GM23248 (cell line): ENCODE measurements at places on chromosomes 12 and 14. TPM values are rescaled to one million over a fixed set of nuclear protein-coding genes. Genes with fewer than 3 reads are reported as not detected.

LALBA gene
- total RNA-seq = not detected in 2 replicates

CHST11 gene
- total RNA-seq = 5.4 and 18.1 TPM in 2 replicates

SOS2 gene
- 13.7 and 14.0 TPM in 2 replicates for total RNA-seq

MIP gene
- not detected in 2 replicates for total RNA-seq

SLC38A2 gene
- 1,383 and 1,539 TPM in 2 replicates for total RNA-seq

RPL10L gene
- not detected in 2 replicates for total RNA-seq

KRT80 gene
- total RNA-seq = 0.38 and 0.65 TPM in 2 replicates

DNA sequence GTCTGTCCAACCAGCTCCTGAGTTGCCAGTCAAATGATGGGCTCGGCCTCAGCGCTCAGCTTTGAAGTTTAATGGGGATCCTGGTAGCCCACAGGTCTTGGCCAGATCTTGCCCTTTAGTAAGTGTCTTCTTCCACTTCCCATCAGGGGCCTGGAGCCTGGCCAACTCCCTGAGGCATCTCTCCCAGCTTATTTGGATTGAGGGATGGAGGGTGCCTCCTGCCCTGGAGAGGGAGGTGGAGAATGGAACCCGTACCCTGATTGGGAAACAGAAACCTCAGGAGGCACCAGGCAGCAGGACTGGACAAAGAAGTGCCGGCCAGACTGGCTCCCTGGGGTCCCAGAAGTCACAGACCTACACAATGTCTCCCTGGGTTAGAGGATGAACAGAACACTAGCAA, 40.5 kb upstream of the LTBP2 start:
- no peak for DNase-seq

DNA sequence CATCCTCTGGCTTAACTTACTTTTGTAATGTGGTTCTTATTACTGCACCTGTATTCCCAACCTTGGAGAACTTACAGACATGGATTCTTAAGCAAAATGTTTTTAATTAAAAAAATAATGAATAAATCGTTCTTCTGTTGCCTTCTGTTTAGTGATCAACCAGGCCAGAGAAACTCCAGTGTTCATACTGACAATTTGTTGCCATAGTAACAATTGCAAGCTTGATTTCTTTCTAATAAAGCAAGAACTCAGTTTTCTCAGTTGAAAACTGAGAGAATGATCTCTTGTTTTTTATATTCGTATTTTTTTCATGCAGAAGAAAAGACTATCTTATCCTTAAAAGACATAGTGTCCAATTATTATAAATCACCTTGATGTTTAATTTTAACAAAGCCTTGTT, 106.5 kb upstream of the LMNTD1 start:
- DNase-seq = no peak

DNA sequence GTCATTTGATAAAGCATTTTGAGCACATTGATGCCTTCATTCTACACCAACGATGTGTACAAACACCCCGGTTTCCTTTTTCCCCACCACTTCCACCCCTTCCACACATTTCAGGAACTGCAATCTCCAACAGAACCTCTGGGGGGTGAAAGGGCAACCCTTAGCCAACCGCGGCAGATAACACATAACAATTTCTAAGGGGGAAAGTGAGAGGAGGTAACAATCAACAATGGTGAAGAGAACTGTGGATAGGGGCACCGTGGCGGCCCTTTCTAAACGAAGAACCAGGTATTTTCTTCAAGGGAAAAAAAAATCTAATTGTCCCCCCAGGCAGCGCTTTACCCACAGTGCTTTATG, 1.1 kb downstream of the KITLG start:
- peak; percentile 60 for DNase-seq

- DNase-seq = no peak
Observed at GRCh38 chr12:3201339-3202051, 124.3 kb downstream of the TSPAN9 start.

- no peak for DNase-seq
Observed at GRCh38 chr12:46152456-46152855, 116.4 kb downstream of the SLC38A1 start.

DNA sequence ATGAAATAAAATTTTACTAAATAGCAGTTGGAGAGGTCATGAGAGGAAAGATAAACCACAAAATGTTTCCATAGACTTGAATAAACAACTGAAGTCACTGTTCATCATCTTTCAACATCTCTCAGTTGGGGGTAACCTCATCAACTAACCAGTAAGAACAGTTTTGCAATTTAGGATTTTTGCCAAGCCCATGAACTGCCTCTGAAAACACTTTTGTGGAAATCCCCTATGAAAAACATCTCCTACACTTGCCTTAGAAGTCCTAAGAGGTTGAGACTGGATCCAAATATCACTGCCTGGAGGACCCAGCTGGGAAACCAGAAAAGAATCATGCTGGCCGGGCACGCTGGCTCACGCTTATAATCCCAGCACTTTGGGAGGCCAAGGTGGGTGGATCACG, 273.1 kb downstream of the C12orf50 start:
- peak; percentile 58 for DNase-seq

DNA sequence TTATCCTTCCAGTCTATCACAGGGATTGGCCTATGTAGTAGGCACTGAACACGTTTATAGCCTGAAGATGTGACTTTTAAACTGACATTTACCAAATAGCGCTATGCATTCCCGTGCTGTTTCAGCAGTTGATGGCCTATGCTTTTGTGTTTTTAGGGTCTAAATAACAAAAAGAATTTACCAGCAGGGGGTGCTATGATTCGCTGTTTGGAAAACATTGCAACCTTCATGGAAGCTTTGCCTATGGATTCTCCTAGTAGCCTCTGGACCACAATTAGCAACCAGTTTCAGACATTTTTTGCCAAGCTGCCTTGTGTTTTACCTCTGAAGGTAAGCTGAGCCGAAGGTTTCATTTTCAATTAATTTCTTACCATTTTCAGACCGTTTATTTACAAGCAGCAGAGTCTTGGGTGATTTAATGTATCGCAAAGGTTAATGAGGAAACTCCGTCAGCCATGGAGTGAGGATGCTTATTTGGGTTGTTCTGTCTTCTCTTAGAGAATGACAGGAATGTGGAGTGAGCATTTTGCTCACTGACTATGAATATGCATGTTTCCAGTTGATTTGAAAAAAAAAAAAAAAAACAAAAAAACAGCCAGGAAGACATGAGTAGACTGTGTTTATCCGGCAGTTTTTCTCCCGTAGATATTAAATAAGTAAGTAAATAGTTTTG, 133.1 kb downstream of the PRIMA1 start:
- peak; percentile 75 for DNase-seq

- no peak for DNase-seq
Observed at GRCh38 chr12:10960211-10960610, 21.1 kb upstream of the TAS2R14 start.

DNA sequence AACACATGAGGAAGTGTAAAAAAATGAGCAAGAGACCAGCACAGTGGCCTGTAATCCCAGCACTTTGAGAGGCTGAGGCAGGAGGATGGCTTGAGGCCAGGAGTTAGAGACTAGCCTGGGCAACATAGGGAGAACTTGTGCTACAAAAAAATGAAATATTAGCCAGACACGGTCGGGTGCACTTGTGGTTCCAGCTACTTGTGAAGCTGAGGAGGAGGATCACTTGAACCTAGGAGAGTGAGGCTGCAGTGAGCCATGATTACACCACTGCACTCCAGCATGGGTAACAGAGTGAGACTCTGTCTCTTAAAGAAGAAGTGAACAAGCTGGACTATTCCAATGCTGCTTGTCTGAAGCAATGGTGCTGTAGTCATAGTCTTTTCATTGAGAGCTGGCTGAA, 36.3 kb upstream of the MAP3K9 start:
- no peak for DNase-seq

GRCh38 chr14:75636100-75636692, 24.5 kb downstream of the ERG28 start:
- DNase-seq = peak; percentile 55

DNA sequence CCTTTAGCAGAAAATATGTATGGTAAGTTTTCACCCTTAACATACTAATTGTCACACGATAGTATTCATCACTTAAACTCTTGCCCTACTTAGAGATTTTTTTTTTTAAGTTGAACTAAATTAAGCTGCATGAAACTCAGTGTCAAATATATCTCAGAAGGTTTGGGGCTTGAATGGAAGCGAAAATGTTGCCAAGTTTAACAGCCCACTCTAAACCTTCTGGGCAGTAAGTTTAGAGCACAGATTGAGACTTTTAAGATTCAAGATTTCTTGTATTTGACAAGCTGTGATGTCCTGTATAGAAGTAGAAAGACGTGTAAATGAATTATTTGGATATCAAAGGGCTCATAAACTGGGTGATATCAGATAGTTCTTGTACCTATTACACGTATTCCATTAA, 287.3 kb upstream of the FLRT2 start:
- no peak for DNase-seq

DNA sequence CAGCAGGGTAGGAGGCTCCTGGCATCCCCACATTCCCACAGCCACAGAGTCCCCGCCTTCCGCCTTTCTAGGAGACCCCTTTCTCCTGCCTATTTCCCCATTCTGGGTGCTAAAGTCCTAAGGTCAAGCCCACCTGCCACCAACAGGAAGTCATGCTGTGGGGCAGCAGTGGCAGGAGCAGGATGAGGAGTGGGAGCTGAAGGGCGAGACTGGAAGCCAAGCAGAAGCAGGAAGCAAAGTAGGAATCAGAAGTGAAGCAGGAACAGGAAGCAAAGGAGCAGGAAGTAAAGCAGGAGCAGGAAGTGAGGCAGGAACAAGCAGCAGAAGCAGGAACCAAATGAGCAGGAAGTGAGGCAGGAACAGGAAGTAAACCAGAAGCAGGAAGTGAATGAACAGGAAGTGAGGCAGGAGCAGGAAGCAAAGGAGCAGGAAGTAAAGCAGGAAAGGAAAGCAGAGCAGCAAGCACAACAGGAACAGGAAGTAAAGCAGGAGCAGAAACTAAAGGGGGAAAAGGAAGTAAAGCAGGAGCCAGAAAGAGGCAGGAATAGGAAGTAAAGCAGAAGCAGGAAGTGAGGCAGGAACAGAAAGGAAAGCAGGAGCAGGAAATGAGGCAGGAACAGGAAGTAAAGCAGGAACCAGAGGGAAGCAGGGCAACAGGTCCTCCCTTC, 38.3 kb upstream of the RIMBP2 start:
- DNase-seq = no peak

GRCh38 chr12:124995200-124995961, 1.9 kb downstream of the BRI3BP start:
- DNase-seq = no peak

DNA sequence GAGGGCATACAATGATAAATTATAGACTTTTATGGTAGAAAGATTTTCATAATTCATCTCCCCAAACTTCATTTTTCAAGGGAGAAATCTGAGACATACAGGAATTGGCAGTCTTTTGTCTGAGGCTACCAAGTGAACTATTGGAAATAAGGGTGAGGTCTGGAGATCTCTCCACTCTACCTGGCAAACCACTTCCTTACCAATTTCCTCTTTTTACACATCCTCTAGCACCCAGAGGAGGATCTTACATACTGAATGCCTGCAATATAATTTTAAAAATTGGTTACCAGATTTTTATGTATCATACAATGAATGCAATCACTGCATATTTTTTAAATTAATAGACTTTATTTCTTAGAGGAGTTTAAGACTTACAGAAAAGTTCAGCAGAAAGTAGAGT, 6.6 kb downstream of the PDE6H start:
- no peak for DNase-seq

DNA sequence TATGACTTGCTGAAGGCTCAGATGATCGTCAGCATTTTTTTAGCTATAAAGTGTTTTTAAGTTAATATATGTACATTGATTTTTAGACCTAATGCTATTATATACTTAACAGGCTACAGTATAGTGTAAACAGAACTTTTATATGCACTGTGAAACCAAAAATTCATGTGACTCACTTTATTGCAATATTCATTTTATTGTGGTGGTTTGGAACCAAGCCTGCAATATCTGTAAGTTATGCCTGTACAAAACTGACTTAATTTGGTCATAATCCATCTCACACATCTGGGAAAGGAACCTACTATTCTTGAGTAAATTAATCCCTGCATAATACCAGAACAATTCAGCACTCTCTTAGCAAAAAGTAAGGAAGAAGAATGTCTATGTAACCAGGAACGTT, 390.7 kb downstream of the SYT1 start:
- peak; percentile 43 for DNase-seq

DNA sequence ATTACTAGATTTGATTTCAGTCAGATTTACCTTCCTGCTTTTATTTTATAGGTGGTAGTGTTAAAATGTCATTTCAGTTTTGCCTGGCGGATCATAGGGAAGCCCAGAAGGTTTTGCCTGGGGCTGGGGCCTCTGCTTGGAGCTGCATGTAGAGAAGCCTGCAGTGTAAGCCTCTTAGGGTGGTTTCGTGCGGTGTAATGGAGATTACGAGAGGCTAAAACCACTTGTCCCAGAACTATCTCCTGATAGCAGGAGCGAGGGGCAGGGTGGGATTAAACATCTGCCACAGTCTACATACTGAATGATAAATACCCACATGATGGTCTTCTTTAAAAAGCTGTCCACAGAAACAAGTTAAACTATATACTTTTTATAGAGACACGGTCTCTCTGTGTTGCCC, 35.0 kb upstream of the DICER1 start:
- DNase-seq = no peak

- DNase-seq = no peak
Observed at GRCh38 chr12:128844031-128844635, 9.1 kb upstream of the GLT1D1 start.
